ENCODE measurements at places on chromosomes 4 and X.

- peak; percentile 24 for DNase-seq
These were observed 514.2 kb upstream of the DIPK2B start for GRCh38 chrX:45714866-45715265.

DNA sequence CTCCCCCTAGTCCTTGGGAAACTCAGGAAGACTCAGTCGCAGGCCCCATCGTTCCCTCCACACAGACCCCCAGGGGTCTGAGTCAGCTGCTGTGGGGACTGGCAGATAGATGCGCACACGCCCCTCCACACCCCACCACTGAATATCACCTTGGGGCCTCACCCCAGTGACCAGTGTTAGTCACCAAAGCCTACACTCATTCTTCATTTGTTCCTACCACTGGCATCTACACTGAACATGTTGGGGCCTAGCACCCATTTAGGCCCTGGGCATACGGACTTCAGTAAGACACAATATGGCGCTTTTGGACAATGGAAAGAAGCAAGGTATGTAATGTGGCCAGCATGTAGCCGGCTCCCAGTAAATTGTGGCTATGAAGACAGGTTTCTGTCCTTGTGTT, 154.1 kb upstream of the PJA1 start:
- no peak for DNase-seq

DNA sequence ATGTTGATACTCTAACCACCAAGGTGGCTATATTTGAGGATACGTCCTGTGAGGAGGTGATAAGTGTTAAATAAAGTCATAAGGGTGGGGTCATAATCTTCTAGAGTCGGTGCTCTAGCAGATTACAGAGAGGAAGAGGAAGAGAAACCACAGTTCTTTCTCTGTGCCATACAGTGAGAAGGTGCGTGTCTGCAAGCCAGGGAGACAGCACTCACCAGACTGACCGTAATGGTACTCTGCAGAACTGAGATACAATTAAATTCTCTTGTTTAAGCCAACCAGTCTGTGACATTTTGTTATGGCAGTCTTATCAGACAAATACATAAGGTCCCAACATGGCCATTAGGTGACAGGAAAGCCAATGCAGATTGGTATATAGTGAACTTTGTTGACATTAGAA, 480.9 kb upstream of the IGFBP7 start:
- no peak for DNase-seq

DNA sequence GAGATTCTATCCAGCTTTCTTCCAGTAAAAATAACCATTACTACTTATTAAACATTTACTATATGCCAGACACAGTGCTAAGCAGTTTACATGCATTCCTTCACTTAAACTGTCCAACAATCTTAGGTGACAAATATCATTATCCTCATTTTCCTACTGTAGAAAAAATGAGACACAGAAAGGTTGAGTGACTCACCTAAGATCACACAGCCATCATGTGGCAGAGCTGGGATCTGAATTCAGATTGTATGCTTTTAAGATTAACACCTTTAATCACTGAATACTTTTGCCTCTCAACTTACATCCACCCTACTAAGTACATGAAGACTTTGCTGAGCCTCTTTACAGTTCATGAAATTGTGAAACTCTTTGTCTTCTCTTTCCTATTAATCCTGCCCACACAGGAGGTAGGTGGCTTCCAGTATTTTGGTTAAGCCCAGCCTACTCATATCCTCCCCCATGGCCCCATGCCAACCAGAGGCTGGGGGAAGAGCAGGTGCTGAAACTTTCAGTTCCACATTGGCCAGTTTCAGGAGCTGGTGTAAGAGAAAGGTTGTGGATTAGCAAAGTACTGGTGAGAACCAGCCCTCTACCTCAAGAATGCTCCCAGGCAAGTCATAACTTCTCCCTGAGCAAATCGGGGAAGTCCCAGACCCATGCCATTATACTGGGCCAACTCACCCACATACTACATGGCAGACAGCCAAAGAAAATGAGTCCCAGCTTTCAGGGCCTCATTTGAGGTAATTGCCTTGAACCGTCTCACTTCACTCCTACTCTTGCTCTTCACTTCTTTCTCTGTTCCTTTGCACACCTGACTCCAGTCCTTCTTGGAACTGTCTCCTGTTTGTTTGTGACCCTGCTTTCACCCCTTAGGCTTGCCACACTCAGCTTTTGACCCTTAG, 211.1 kb downstream of the GUCY2F start:
- DNase-seq = peak; percentile 3

- no peak for DNase-seq
These were observed 11.7 kb upstream of the RAB40A start for GRCh38 chrX:103531002-103531401.

DNA sequence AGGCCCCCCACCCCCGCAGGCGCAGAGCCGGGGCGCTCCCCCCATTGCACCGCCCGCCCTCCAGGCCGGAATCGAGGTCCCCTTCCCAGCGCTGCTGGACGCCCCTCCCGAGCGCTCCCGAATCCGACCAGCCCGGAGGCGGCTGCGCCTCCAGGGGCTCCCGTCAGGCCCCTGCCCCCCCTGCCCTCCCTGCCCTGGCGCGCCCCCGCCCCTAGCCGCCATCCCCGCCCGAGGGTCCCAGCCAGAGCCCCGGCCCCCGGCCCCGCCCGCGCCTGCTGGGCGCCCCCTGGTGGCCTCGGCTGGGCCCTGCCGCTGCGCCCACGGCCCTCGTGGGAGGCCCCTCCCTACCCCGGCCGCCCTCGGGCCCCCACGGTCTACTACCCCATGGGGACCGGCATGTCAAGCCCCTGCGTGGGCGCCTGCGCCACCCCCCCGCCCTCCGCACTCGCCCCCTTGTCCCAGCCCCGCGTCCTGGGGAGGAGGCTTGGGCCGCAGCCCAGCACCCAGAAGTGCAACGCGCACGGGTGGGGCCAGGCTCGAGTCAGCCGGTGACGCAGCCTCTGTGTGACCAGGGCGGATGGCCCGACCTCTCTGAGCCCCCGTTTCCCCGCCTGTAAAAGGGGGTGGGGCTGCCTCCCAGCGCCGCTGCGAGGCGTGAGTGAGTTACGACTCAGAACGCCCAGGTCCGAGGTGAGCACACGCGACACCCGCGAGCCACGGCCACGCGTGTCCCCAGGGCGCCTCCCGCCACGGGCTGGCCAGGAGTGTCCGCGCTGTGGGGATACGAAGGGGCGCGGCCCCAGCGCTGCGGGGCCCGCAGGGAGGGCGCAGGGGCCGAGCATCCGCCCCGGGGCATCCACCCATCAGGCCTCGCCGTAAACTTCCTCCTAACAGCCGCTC, 104.9 kb downstream of the FAM53A start:
- peak; percentile 73 for DNase-seq

GRCh38 chr4:121217351-121217750, 53.2 kb upstream of the TNIP3 start:
- DNase-seq = no peak

- no peak for DNase-seq
These were observed 322.0 kb downstream of the TMA16 start for GRCh38 chr4:163816494-163816893.

- DNase-seq = no peak
These were observed 206.3 kb upstream of the FGF13 start for GRCh38 chrX:138917781-138918180.

DNA sequence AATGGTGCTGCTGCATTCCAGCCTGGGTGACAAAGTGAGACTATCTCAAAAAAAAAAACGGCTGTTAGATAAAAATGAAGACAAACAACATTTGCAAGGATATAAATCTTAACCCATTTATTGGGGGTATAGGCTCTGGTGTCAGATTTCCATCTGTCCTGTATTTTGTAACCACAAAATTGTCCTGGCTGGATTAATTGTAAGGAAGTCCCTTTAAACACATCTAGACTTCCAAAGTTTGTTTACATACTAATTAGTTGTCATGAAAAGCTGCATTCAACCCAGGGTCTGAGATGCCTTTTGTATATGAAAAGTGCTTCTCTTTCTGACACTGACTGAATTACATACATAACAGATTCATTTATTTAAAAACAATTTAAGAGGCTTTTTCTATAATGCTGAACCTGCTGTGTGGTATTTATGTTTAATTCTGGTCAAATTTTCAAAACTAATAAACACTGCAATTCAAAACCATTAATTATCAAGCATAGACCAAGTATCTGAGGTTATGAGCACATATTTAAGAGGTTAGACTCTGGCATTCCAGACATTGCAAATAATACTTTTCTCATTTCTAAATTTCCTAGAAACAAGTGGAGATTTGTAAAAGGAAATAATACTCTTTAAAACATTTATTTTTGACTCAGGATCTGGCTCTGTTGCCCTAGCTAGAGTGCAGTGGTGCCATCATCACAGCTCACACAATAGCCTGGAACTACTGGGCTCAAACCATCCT, 17.5 kb upstream of the UGDH start:
- no peak for DNase-seq

GRCh38 chr4:88630756-88631155, 38.5 kb downstream of the HERC3 start:
- DNase-seq = no peak

DNA sequence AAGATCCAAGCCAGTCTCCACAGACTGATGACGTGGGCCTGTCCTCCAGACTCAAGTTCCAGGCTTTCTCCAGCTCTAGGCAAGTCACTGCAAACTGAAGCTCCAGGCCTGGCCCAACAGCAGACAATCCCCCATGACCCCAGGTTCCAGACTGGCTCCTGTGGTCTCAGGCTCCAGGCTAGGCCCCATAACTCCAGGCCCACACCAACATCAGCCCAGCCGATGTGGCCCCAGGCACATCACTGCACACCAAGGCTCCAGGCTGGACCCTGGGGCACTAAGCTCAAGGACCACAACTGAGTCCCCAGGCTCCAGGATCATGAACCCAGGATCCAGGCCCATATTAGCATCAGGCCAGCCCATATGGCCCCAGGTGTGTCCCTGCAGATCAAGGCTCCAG, 143.6 kb downstream of the COX7B2 start:
- DNase-seq = no peak

GRCh38 chrX:20016616-20016945, 25.7 kb upstream of the BCLAF3 start:
- no peak for DNase-seq

DNA sequence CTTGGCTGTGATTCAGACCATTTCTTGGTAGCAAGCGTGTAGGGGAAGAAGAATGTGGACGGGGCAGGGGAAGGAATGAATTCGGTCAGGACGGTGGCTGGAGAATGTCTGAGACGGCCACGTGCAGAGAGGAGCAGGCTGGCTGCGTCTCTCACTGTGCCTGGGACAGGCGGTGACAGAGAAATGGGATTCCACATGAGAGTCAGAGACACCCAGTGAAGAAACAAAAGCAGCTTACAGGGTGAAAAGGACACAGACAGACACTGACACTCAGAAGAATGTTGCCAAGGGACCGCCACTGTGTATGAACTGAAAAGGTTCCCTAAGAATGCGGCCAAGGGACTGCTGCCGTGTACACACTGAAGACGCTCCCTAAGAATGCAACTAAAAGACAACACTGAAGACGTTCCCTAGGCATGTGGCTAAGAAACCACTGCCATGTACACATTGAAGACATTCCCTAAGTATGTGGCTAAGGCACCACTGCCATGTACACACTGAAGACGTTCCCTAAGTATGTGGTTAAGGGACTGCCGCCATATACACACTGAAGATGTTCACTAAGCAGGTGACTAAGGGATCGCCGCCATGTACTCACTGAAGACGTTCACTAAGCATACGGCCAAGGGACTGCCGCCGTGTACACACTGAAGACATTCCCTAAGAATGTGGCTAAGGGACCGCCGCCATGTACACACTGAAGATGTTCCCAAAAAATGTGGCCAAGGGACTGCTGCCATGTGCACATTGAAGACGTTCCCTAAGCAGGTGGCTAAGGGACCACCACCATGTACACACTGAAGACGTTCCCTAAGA, 49.1 kb downstream of the DHRSX start:
- DNase-seq = no peak

- DNase-seq = no peak
These were observed 562.7 kb downstream of the RPA4 start for GRCh38 chrX:97446298-97446882.

DNA sequence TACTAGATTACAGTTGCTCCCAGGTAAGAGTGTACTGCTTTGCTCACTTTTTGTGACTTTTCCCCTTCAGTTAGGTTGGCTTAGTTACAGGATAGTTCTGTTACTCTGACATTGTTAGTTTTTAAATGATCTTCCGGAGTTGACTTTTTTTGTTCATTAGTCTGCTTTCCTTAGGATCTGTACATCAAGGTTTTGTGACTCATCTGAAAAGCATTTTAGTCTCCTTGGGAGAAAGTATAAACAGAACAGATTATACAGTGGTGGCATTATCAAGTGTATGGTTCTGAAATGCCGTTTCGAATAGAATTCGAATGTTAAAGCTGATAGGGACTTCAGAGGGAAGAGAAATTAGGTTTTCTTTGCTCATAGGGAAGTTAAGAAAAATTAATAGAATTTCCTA, 63.3 kb downstream of the USP9X start:
- no peak for DNase-seq

GRCh38 chrX:10049236-10049635, 82.1 kb downstream of the CLDN34 start:
- DNase-seq = no peak

GRCh38 chr4:6474053-6474568, 1.7 kb upstream of the PPP2R2C start:
- DNase-seq = no peak

DNA sequence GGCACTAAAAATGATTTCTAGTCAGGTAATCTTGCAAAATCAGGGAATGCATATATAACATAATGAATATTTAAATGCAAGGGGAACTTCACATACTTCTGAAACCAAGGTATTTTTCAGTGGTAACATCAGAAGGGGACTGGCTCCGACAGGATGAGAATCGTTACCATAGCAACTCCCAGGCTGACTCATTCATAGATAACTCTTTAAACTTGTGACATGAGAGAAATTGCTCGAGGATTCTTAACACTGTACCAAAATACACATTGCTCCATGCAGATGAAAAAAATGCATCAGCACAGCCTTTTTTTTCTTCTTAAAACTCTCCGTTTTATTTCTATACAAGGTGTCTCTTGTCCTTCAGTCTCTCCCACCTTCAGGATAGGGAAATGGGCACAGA, 114.3 kb downstream of the GABRB1 start:
- no peak for DNase-seq

GRCh38 chrX:133335027-133335426, 80.3 kb downstream of the GPC4 start:
- no peak for DNase-seq

DNA sequence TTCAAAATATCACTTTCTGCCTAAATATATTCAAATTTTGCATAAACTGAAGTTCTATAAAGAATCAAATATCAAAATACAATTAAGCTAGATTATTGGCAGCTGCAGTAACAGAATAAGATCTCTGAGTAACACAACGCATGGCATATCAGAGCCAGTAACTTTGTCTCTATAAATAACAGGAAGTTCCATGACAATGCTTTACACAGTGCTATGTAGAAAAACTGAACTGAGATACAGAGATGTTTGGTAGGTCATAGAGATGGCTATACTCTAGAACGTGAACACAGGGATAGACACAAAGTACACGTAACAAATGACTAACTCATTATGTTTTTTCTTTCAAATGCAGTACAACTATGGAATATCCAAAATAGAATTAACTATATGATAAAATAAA, 18.2 kb downstream of the UBE2D3 start:
- DNase-seq = no peak

GRCh38 chr4:128450326-128451120, 162.9 kb upstream of the PGRMC2 start:
- no peak for DNase-seq

GRCh38 chr4:113358784-113359183, 309.3 kb downstream of the ANK2 start:
- DNase-seq = no peak

All from stimulated activated CD4-positive, alpha-beta T cell treated with anti-CD3 and anti-CD28 coated beads, Interleukin-4, amount 100 ng/mL, for 24 hours (primary cell).